ENCODE measurements at places on chromosomes 4 and X.

GRCh38 chr4:56253666-56254305 lies 133.5 kb downstream of the AASDH start:
- H3K27ac ChIP-seq: no peak overlapping the region
- no peaks in the 10 kb centered on the region for H3K4me1 ChIP-seq
- DNase-seq: no peak
- no peaks in the 10 kb centered on the region for H3K36me3 ChIP-seq
- H3K27me3 ChIP-seq: no peaks in the 10 kb centered on the region

DNA sequence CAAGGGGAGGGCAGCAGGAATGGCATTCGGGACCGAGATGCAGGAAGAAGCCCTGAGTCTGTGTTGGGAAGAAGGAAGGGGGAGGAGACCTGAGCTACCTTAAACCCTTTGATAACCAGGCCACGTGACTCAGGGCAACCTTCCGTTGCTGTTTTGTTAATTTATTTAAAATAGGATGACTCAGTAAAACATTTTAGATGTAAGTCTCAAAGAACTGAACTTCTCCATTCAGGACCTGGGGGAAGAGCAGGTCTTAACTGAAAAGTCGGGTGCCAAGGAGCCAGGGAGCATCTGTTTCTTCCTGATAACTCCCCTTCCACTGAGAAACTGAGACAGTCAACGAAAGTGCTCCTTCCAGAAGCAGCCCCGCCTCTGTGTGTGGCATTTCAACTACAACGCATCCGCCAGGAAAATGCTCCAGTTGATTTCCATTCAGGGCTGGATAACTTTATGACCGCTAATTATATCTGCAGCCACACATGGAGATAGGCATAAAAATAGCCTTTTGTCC lies 88.0 kb downstream of the IRF2 start:
- H3K4me1 ChIP-seq: peaks cover 52% of the 10 kb centered on the region
- H3K27me3 ChIP-seq: no peaks in the 10 kb centered on the region
- no peak overlapping the region for H3K27ac ChIP-seq
- H3K4me3 ChIP-seq: no peak overlapping the region
- no peak for DNase-seq

GRCh38 chr4:3784454-3785291 lies 18.5 kb downstream of the ADRA2C start:
- H3K36me3 ChIP-seq: no peaks in the 10 kb centered on the region
- H3K4me3 ChIP-seq: no peak overlapping the region
- DNase-seq: no peak

DNA sequence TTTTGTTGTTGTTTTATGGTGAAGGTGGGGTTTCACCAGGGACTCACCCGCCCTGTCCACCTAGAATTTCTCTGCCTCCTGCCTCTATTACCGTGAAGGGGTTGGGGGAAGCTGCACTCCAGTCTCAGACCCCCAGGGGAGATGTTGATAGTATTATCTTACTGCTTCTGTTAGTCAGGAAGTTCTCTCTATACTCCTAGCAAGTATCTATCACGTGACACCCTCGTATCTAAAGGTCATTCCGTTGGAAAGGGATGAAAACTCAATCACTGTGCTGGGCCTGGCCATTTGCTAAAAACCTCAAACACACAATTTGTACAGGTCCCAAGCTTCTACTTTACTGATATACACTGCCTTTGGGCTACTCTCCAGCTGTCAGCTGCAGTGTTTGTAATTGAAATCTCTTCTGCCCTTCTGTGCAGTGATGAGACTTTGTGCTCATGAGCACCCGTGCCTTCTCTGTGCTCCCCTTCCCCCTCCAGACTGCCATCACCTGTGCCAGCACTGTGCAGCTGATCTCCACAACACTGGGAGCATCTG lies 188.5 kb upstream of the ANXA3 start:
- no peaks in the 10 kb centered on the region for H3K4me1 ChIP-seq
- no peaks in the 10 kb centered on the region for H3K27me3 ChIP-seq
- H3K27ac ChIP-seq: no peak overlapping the region
- no peak overlapping the region for H3K4me3 ChIP-seq
- no peaks in the 10 kb centered on the region for H3K36me3 ChIP-seq
- no peak for DNase-seq

DNA sequence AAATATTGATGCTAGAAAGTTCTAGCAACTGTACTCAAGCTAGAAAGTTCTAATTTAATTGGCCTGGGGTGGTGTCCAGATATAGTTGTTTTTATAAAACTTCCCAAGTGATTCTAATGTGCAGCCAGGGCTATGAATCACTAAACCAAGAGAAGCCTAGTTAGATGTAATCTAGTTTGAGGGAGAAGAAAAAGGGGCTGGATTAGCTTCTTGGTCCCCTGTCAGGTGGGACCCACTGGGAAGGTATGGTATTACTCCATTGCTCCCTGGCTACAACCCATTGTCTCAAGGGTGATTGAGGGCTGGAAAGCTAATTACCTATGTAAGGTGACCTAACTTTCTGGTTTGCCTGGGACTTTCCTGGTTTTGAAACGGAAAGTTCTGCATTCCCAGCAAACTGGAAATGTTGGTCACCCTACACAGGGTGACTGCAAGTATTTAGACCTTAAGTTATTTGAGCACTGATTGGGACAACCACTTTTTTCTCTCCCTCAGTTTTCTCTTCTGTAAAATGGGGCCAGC lies 23.9 kb upstream of the MSN start:
- no peaks in the 10 kb centered on the region for H3K27me3 ChIP-seq
- H3K4me3 ChIP-seq: no peak overlapping the region
- peak overlapping the region; percentile 79 for H3K27ac ChIP-seq

Data from esophagus squamous epithelium (tissue), 5 donors.